ENCODE measurements at places on chromosomes 5 and 9.

- peak; percentile 74 for DNase-seq
- peak overlapping the region; percentile 60 for H3K4me3 ChIP-seq
- H3K36me3 ChIP-seq, result peaks cover 21% of the 10 kb centered on the region
- no peaks in the 10 kb centered on the region for H3K27me3 ChIP-seq
- peak overlapping the region; percentile 91 for H3K27ac ChIP-seq
- peaks cover 85% of the 10 kb centered on the region for H3K4me1 ChIP-seq
Observed at GRCh38 chr5:132260714-132261551, 3.4 kb downstream of the PDLIM4 start.

- H3K4me3 ChIP-seq, result no peak overlapping the region
- no peaks in the 10 kb centered on the region for H3K36me3 ChIP-seq
- no peak for DNase-seq
Observed at GRCh38 chr5:124397317-124397716, 349.1 kb downstream of the ZNF608 start.

- no peak overlapping the region for H3K27ac ChIP-seq
- H3K4me1 ChIP-seq, result peaks cover 5% of the 10 kb centered on the region
- no peaks in the 10 kb centered on the region for H3K36me3 ChIP-seq
- H3K27me3 ChIP-seq, result no peaks in the 10 kb centered on the region
Observed at GRCh38 chr9:69975681-69976080, 68.0 kb upstream of the MAMDC2 start.

GRCh38 chr9:343773-344172 is 129.1 kb downstream of the DOCK8 start:
- no peak overlapping the region for H3K27ac ChIP-seq
- no peak overlapping the region for H3K4me3 ChIP-seq
- H3K36me3 ChIP-seq, result peaks cover 14% of the 10 kb centered on the region
- no peaks in the 10 kb centered on the region for H3K27me3 ChIP-seq

DNA sequence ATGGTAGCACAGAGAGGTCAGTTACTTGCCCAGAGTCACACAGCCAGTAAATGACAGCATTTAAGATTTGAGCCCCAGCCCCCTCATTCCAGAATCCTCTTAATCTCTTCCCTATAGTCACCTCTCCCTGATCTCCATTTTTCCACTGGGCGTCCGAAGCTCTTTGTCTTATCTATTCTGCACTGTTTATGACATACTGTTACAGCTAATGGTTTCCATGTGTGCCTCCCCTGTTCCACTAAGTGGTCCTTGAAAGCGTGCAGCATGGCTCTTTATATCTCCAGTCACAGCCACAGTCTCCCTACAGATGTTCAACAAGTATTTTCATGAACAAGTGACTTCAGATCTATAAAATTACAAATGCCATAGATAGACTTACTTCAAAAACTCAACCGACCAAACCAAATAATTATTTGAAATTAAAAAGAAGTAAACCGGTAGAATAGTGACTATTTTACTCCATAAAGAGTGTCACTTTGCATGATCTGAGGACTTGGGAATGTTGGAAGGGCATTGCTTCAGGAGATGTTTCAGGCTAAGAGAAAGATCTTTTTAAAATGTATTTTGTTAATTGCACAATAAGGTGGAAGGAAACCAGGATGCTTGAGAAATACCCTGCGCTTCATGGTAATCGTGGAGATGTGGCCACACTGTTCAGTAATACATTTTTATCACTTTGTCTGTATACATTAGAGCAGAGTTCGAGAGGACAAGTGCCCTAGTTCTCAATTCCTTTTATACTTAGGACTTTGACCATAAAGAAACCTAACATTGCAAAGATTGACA is 237.2 kb downstream of the FBXL7 start:
- H3K36me3 ChIP-seq, result no peaks in the 10 kb centered on the region
- H3K27ac ChIP-seq, result no peak overlapping the region
- no peak overlapping the region for H3K4me3 ChIP-seq
- H3K4me1 ChIP-seq, result no peaks in the 10 kb centered on the region

GRCh38 chr9:20570087-20570486 is 52.2 kb downstream of the MLLT3 start:
- H3K36me3 ChIP-seq, result no peaks in the 10 kb centered on the region
- no peaks in the 10 kb centered on the region for H3K27me3 ChIP-seq
- no peak for DNase-seq
- no peak overlapping the region for H3K4me3 ChIP-seq
- peaks cover 5% of the 10 kb centered on the region for H3K4me1 ChIP-seq

GRCh38 chr5:93433422-93433821 is 147.6 kb downstream of the NR2F1-AS1 start:
- H3K27me3 ChIP-seq, result no peaks in the 10 kb centered on the region
- no peaks in the 10 kb centered on the region for H3K36me3 ChIP-seq
- no peak overlapping the region for H3K27ac ChIP-seq

GRCh38 chr5:136042665-136043121 is 13.9 kb downstream of the TGFBI start:
- peaks cover 4% of the 10 kb centered on the region for H3K4me1 ChIP-seq
- DNase-seq, result no peak
- H3K4me3 ChIP-seq, result no peak overlapping the region
- H3K27me3 ChIP-seq, result no peaks in the 10 kb centered on the region

- no peaks in the 10 kb centered on the region for H3K36me3 ChIP-seq
- no peak for DNase-seq
- no peaks in the 10 kb centered on the region for H3K4me1 ChIP-seq
- no peak overlapping the region for H3K4me3 ChIP-seq
Observed at GRCh38 chr9:80197661-80198060, 625.9 kb downstream of the TLE4 start.

- no peak overlapping the region for H3K4me3 ChIP-seq
- H3K27me3 ChIP-seq, result no peaks in the 10 kb centered on the region
- no peaks in the 10 kb centered on the region for H3K36me3 ChIP-seq
- no peak for DNase-seq
- H3K4me1 ChIP-seq, result no peaks in the 10 kb centered on the region
Observed at GRCh38 chr5:129971714-129972113, 67.4 kb downstream of the CHSY3 start.

- no peak overlapping the region for H3K27ac ChIP-seq
- peaks cover 18% of the 10 kb centered on the region for H3K4me1 ChIP-seq
- DNase-seq, result no peak
- no peaks in the 10 kb centered on the region for H3K36me3 ChIP-seq
Observed at GRCh38 chr5:36414869-36415282, 113.2 kb upstream of the RANBP3L start.

DNA sequence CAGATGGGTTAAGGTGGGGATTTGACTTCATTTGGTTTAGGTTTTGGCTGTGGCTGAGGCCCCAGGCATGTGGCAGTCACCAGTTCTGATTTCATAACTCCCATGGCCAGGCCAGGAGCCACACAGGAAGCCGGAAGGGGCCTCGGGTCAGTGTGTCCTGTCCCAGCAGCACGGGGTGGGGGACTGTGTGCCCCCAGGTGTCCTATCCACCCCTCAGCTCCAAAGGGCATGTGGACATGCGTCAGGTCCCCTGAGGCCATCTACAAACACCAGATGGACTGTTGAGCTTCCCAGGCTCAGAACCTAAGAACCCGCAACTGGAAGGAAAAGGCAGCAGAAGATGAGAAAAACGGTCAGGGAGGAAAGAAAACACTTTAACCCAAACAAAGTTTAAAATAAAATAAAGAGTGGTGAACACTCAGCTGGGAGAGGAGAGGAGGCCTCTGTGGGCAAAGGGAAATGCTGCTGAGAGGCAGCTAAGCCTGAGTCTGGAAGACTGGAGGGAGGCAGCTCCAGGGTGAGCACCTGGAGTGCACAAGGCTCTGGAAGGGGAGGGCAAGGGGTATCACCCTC is 260.8 kb downstream of the AUH start:
- no peak overlapping the region for H3K4me3 ChIP-seq
- H3K4me1 ChIP-seq, result peaks cover 37% of the 10 kb centered on the region
- DNase-seq, result peak; percentile 87
- H3K36me3 ChIP-seq, result no peaks in the 10 kb centered on the region
- peak overlapping the region; percentile 39 for H3K27ac ChIP-seq

GRCh38 chr5:133938929-133939328 is 29.5 kb downstream of the C5orf15 start:
- H3K27ac ChIP-seq, result no peak overlapping the region
- H3K27me3 ChIP-seq, result no peaks in the 10 kb centered on the region
- peak; percentile 4 for DNase-seq
- H3K4me3 ChIP-seq, result no peak overlapping the region
- H3K36me3 ChIP-seq, result no peaks in the 10 kb centered on the region

DNA sequence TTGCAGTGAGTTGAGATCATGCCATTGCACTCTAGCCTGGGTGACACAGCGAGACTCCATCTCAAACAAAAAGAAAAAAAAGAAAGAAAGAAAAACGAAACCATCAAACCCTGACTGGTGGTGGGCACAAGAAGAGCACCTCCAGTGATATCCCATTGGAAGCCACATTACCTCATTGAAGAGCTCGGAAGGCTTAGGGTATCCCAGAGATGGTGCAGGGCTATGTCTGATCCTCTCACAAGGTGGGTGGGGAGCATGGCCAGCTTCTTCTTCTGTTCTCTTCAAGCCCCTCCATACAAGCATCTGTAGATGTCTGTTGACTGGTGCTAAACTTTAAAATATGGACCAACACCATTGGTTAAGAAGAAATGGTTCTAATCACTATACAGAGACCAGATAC is 45.8 kb downstream of the GAS1 start:
- H3K36me3 ChIP-seq, result no peaks in the 10 kb centered on the region
- DNase-seq, result no peak
- H3K4me1 ChIP-seq, result peaks cover 11% of the 10 kb centered on the region
- H3K27me3 ChIP-seq, result peaks cover 23% of the 10 kb centered on the region
- H3K27ac ChIP-seq, result no peak overlapping the region

GRCh38 chr5:56876327-56876726 is 33.1 kb upstream of the SETD9 start:
- no peak for DNase-seq
- no peak overlapping the region for H3K27ac ChIP-seq
- H3K27me3 ChIP-seq, result no peaks in the 10 kb centered on the region
- no peaks in the 10 kb centered on the region for H3K4me1 ChIP-seq

DNA sequence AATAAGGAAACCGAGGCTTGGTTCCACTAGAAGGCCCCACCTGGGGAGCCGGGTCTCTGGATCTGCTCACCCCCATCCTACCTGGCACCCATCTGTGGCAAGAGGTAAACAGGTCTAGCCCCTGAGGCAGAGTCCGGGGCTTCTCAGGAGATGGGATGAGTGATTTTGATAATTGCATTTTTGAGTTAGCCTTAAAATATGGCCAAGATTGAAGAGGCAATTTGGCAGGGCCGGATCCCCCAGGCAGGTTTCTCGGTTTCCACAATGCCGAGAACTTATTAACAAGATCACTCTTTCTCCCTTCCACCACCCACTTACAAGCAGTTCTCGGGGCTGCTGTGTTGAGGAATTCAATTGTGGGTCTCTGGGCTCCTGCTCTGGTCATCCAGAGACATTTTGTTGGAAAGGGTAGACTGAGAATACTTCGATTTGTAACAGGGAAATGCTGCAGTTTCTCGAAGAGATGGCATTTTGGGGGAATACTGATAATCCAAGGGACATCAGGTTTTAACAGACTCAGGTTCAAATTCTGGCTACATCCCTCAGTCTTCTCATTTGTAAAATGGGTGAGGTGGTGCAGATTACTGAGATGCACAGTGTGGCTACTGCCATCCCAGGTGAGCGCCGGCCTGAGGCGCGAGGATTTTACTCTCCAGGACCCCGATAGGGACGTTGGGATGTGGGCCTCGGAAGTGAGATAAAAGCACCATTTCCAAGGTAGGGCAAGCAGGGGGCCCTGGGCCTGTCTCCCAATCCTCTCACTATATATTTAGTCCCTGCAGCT is 194.2 kb downstream of the CDK5RAP2 start:
- H3K4me3 ChIP-seq, result no peak overlapping the region
- peaks cover 12% of the 10 kb centered on the region for H3K4me1 ChIP-seq
- no peak for DNase-seq
- peaks cover 32% of the 10 kb centered on the region for H3K36me3 ChIP-seq

DNA sequence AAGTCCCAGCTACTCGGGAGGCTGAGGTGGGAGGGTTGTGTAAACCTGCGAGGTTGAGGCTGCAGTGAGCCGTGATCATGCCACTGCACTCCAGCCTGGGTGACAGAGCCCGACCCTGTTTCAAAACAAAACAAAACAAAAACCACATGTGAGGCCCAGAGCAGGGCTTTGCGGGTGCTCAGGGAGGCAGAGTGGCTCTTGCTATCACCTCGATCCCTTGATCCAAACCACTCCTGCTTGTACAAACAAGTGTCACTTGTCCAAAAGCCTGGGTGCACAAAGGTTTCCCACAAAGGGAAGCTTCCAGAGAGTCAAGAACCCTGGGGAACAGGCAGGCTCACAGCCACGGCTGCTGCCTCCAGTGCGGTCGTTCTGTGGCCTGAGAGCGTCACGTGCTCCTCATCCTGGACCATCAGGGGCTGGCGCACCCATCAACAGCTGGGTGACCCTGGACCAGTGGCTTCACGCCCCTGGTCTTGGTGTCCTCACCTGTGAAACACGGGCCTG is 162.7 kb downstream of the C9orf50 start:
- DNase-seq, result no peak
- H3K36me3 ChIP-seq, result no peaks in the 10 kb centered on the region

DNA sequence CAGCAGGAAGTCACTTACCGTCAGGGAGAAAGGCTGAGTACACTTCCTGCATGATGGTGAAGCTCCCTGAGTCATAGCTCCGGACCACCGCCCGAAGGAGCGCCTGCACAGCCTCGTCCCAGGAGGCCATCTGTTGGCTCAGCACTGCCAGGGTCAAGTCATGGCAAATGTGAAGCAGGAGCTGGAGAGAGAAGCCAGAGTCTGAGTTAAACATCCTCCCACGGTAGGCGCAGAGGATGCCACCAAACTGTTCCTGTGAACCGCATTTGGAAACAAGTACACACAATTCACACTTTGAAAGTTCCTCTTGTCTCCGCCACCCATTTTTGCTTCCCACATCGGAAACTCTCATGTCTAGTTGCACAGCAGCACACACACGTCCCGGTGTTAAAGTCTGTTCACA is 33.9 kb downstream of the CNOT8 start:
- H3K4me1 ChIP-seq, result peaks cover 5% of the 10 kb centered on the region
- H3K27ac ChIP-seq, result peak overlapping the region; percentile 59
- peaks cover 96% of the 10 kb centered on the region for H3K36me3 ChIP-seq
- no peak overlapping the region for H3K4me3 ChIP-seq

- no peak for DNase-seq
- no peaks in the 10 kb centered on the region for H3K27me3 ChIP-seq
- peaks cover 63% of the 10 kb centered on the region for H3K36me3 ChIP-seq
Observed at GRCh38 chr5:136058972-136059354, 30.2 kb downstream of the TGFBI start.

GRCh38 chr5:61202213-61202612 is 39.9 kb upstream of the SMIM15 start:
- no peak overlapping the region for H3K27ac ChIP-seq
- no peak for DNase-seq
- no peaks in the 10 kb centered on the region for H3K36me3 ChIP-seq
- H3K4me1 ChIP-seq, result no peaks in the 10 kb centered on the region

- H3K4me1 ChIP-seq, result peaks cover 3% of the 10 kb centered on the region
- no peaks in the 10 kb centered on the region for H3K27me3 ChIP-seq
- H3K4me3 ChIP-seq, result no peak overlapping the region
- DNase-seq, result no peak
- no peak overlapping the region for H3K27ac ChIP-seq
Observed at GRCh38 chr5:21919414-21920022, 933.6 kb downstream of the CDH12 start.

All from suprapubic skin (tissue), 4 donors.